Upper lobe of left lung (tissue), 6 donors: ENCODE measurements at places on chromosomes 2 and 18. TPM values are rescaled to one million over a fixed set of nuclear protein-coding genes. Genes with fewer than 3 reads are reported as not detected.

Gene PKDCC
- total RNA-seq = 85.9 TPM

Gene SKA1
- total RNA-seq = not detected

Gene IL1RN
- 11.9 TPM for total RNA-seq

Gene PPP1R1C
- not detected for total RNA-seq

Gene LINC00305
- not detected for total RNA-seq

Gene ZNF804A
- 0.89 TPM for total RNA-seq

Gene AQP12A
- not detected for total RNA-seq

Gene TDRD15
- not detected for total RNA-seq
